DMS 273 treated with DMSO at 0.1 percent for 48 hours (cell line): ENCODE measurements at places on chromosomes 2 and 18.

GRCh38 chr18:70172225-70172624 is 33.3 kb downstream of the RTTN start:
- no peak for DNase-seq

GRCh38 chr2:237279012-237279768 is 134.8 kb downstream of the COL6A3 start:
- no peak for DNase-seq

GRCh38 chr2:40257340-40258134 is 194.4 kb downstream of the SLC8A1 start:
- no peak for DNase-seq

GRCh38 chr2:70391988-70392387 is 90.1 kb upstream of the FAM136A start:
- DNase-seq, result no peak

DNA sequence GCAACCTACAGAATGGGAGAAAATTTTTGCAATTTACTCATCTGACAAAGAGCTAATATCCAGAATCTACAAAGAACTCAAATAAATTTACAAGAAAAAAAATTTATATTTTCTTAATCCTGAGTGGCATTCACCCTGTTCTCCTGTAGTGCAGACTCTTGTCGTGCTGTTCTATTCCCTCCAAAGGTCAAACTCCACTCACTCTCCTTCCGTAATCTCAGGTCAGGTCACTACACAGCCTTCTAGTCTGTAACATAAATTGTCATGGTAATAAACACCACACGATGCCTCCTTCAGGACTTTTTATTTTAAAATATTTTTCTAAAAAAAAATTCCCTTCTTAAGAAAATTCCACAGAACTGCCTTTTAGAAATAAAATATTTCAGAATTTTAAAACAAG is 417.9 kb upstream of the GCFC2 start:
- DNase-seq, result no peak

DNA sequence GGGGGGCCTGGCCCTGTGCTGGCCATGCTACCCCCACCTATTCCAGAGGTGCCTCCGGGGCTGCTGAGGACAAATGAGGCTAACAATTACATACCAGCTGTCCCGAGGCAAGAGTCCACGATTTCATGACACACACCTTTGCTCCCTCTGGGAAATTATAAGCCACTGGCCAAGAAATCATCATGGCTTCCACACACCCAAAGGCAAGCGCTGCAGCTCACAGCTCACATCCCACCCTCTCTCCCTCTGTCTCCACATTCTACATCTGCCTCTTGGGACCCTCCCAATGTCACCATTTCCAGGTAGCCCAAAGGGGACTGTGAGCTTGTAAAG is 134.4 kb downstream of the HDAC4 start:
- DNase-seq, result no peak

GRCh38 chr18:79912409-79912991 is 39.0 kb downstream of the SLC66A2 start:
- no peak for DNase-seq

GRCh38 chr2:101329026-101329425 is 20.5 kb upstream of the RNF149 start:
- peak; percentile 87 for DNase-seq

- DNase-seq, result no peak
Measured at GRCh38 chr18:9787712-9788111, 79.6 kb downstream of the RAB31 start.

DNA sequence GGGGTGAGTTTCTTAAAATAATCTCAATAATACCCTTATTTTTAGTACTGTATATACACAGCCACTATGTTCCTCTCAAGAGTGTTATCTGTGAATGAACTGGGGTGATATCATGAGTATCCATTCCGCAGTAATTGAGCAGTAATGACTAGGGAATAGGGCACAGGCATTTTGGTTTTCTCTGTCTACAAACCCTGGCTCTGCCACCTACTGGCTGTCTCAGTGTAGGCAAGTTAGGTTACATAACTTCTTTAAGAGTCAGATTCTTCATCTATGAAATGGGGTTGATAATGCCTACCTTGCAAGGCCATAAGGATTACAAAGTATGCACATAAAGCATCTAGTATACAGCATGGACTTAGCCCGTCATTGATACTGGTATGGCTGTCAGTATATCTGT is 555.8 kb downstream of the NRXN1 start:
- DNase-seq, result no peak

- no peak for DNase-seq
Measured at GRCh38 chr18:79964330-79965118, at the start of gene HSBP1L1. Gene HSBP1L1, plus strand, starts transcription at chr18:79964643. Its CDS starts 93 bp downstream, at chr18:79964736.

DNA sequence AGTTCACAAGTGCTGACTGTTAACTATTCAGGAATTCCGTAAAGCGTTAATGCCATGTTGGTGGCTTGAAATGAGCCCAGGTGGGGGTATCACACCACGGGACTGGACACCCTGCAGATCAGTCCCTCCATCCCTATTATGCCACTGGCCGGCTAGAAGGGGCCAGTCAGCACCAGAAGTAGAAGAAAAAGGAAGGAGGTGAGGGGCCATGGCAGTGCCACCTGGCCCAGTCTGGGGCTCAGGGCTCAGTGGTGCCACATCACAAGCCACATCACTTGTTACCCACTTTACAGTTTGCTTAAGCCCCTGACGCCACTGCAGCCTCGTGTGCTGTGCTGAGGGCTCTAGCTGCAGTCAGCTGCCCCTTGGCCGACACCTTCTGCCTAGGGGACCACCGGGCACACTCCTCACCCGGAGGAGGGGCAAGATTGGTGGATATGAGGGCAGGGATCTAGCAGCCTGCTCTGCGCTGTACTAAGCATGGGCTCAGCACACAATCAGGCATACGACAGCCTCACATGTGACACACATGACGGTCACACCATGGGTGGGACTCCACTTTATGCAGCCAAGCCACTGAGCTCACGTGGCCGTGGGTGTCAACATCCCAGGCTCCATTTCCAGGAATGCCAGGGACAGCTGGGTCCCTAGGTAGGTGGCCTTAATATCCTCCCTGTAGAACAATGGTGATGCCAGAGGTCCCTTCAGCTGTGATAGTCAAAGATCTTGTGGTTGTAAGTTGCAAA is 3.6 kb downstream of the LIMS2 start:
- no peak for DNase-seq

DNA sequence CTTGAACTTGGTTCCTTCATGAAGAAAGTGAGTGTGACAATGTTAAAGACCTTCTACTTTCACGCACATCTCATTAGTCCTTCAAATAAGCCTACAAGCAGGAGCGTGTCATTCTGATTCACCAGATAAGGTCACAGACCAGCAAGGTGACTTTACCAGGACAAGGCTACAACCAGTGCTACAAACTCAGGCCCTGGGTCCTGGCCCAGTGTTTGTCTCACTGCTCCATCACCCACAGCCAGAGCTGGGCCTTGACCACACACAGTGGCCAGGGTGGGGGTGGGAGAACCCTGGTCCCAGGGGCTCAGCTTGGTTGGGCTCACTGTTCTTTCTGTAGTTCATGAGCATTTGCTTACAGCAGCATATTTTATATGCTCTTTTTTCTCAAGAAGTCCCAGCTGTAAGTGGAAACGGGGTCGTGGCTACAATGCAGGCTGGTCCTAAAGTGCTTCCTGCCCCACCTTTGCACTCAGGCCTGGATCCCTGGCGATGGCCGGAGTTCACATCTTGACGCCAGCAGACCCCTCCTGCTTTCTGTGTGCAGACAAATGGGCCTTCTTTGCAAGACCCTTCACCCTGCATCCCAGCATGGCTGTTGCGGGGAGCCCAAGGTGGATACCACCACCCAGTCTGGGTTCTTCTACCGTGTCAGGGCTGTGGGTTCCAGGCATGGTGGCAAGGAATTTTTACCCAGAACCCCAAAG is 153.6 kb upstream of the EPAS1 start:
- no peak for DNase-seq
